ENCODE measurements at places on chromosomes 2 and 18. TPM values are rescaled to one million over a fixed set of nuclear protein-coding genes. Genes with fewer than 3 reads are reported as not detected.
A peak's percentile ranks its signal among the peaks of the same experiment; 100 is the strongest.

DNA sequence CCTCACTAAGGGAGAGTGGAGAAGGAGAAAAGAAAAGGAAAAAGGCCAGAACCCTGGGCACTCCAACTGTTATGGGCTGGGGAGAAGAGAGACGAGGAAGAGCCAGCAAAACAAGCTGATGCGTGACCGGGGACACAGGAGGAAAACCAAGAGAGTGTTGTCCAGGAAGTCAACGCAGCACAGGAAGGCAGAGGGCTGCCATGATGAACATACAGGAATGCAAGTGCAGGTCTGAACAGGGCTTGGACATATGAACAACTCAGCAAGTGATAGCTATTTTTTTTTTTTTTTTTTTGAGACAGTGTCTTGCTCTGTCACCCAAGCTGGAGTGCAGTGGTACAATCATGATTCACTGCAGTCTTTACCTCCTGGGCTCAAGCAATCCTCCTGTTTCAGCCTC, 28.4 kb downstream of the SIX3 start:
- H3K27ac ChIP-seq: no peak overlapping the region
- no peak overlapping the region for H3K4me3 ChIP-seq
- H3K36me3 ChIP-seq: no peaks in the 10 kb centered on the region

DNA sequence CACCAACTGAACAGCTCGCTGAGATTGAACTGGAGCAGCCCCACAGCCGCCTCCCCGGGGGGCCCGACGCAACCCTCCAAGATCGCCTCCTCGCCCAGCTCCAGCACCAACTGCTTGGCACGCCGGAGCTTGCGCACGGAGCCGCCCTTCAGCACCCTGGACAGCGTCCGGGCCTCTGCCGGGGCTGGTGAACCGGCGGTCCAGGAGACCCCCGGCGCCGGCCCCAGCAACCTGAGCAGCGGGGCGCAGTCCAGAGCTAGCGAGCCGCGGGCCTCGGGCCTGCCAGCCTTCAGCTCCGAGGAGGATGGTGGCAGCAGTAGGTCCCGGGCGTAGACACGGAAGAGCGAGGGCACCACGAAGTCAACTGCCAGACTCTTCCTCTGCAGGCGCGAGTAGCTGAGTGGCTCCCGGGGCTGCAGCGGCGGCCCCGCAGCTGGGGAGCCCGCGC, 1.2 kb downstream of the ALK start:
- peaks cover 54% of the 10 kb centered on the region for H3K27me3 ChIP-seq
- H3K4me3 ChIP-seq: no peak overlapping the region
- H3K36me3 ChIP-seq: no peaks in the 10 kb centered on the region
- H3K27ac ChIP-seq: no peak overlapping the region

- no peaks in the 10 kb centered on the region for H3K36me3 ChIP-seq
- peak; percentile 21 for DNase-seq
- no peaks in the 10 kb centered on the region for H3K27me3 ChIP-seq
- H3K4me3 ChIP-seq: no peak overlapping the region
- no peak overlapping the region for H3K27ac ChIP-seq
Measured at GRCh38 chr2:64675860-64676259, 22.1 kb upstream of the SERTAD2 start.

PLCD4 gene
- total RNA-seq: 60.9 TPM

CGREF1 gene
- 1.2 TPM for total RNA-seq

B4GALT6 gene
- total RNA-seq: 1.9 TPM

CROCC2 gene
- not detected for total RNA-seq

DNA sequence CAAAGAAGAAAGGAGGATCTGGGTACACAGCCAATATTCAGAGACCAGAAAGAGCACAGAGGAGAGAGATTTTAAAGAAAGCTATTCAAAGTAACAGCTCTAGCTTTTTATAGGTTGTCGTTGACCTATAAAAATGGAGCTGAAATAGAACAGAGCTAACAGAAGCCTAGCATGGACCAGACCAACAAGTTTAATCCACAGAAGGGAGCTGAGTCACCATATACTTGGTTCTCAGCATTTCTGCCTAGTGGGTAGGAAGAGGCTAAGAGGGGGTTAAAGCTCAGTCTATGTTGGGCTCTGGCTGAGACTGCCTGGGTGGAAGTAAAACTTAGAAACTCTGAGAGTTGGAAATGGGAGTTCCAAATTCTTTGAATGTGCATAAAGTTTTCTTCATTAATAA, 678.0 kb upstream of the CDH2 start:
- no peak overlapping the region for H3K27ac ChIP-seq
- no peak overlapping the region for H3K4me3 ChIP-seq
- H3K36me3 ChIP-seq: no peaks in the 10 kb centered on the region
- H3K27me3 ChIP-seq: no peaks in the 10 kb centered on the region

STARD6 gene
- total RNA-seq: not detected

- peaks cover 7% of the 10 kb centered on the region for H3K4me1 ChIP-seq
- no peak overlapping the region for H3K27ac ChIP-seq
- H3K27me3 ChIP-seq: no peaks in the 10 kb centered on the region
- no peak for DNase-seq
- H3K4me3 ChIP-seq: no peak overlapping the region
Measured at GRCh38 chr2:126642031-126642430, 13.9 kb upstream of the GYPC start.

GRCh38 chr2:234733093-234733489, 218.7 kb upstream of the SH3BP4 start:
- H3K4me1 ChIP-seq: no peaks in the 10 kb centered on the region
- DNase-seq: no peak
- H3K27me3 ChIP-seq: no peaks in the 10 kb centered on the region
- no peak overlapping the region for H3K4me3 ChIP-seq
- no peaks in the 10 kb centered on the region for H3K36me3 ChIP-seq

ETAA1 gene
- total RNA-seq: 7.8 TPM

SIGLEC15 gene
- total RNA-seq: not detected

DSG2 gene
- total RNA-seq: 1.7 TPM

DNA sequence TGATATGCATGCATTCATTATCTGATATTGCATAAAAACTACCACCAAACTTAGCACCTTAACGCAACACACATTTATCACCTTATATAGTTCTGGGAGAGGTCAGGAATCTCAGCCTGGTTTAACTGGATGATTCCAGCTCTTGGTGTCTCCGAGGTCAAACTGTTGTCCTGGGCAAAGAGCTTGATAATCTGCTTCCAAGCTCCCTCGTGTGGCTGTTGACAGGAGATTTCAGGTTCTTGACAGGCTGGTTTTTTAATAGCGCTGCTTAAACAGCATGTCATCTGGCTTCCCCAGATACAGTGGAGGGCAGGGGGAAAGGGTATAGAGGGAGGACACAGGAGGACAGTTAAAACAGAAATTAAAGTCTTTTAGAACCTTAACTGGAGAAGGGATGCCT, 785.0 kb downstream of the CNTNAP5 start:
- H3K27me3 ChIP-seq: no peaks in the 10 kb centered on the region
- DNase-seq: no peak
- no peaks in the 10 kb centered on the region for H3K4me1 ChIP-seq
- no peaks in the 10 kb centered on the region for H3K36me3 ChIP-seq

GRCh38 chr2:22798386-22798785, 586.6 kb upstream of the KLHL29 start:
- H3K36me3 ChIP-seq: no peaks in the 10 kb centered on the region
- no peaks in the 10 kb centered on the region for H3K27me3 ChIP-seq
- H3K27ac ChIP-seq: no peak overlapping the region
- no peaks in the 10 kb centered on the region for H3K4me1 ChIP-seq

DNA sequence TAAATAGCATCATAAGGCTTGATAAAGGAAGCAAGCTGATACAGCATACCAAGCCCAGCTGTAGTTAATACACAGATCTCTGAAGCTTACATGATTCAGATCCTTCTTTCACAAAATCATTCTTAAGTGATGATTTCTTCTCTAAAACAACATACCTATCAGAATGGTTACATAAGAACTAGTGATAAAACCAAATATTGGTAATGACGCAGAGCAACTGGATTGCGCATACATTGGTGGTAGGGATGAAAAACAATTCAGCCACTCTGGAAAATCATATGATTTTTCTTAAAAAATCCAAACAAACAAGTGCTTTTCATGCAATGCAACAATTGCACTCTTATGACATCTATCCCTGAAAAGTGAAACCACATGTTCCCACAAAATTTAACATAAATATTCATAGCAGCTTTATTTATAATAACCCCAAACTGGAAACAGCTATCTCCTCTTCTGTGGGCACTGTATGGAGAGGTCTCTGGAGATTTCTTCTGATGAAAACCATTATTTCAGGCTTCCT, 153.6 kb upstream of the DSEL start:
- no peak overlapping the region for H3K4me3 ChIP-seq
- no peak overlapping the region for H3K27ac ChIP-seq
- H3K27me3 ChIP-seq: no peaks in the 10 kb centered on the region
- DNase-seq: no peak
- no peaks in the 10 kb centered on the region for H3K4me1 ChIP-seq

RBKS gene
- 4.0 TPM for total RNA-seq

DNA sequence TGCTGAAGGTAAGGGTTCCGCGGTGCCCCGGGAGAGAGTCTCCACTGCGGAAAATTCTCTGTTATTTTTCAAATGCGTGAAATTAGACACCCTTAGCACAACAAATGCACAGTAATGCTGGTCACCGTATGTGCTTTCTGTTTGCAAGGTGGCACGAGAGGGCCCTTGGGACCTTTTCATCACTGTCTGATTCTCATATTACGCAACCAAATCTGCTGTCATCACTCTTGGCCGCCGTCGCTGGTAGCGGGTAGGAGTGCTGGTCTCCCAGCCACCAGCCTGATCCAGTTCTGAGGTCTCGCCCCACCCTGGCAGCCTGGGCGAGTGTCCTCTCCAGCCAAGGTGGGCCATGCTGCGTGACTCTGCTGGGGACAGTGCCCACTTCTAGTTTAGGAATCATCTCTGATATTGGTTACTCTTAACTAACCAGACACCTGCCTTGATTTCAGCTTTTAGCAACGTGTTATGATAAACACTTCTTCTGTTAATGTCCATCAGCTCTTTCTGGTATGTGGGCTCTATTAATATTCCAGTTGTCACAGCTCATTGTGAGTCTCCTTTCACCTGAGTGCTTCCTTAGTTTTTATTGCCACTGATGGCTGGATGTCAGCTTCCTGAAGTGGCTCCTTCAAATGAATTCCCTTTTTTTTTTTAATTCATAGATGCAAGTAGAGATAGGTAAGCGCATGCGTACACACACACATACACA, 199.4 kb downstream of the GBX2 start:
- H3K27ac ChIP-seq: no peak overlapping the region
- peak; percentile 24 for DNase-seq
- no peaks in the 10 kb centered on the region for H3K36me3 ChIP-seq
- H3K4me1 ChIP-seq: no peaks in the 10 kb centered on the region

FN1 gene
- total RNA-seq: 77.4 TPM

- no peak for DNase-seq
- no peaks in the 10 kb centered on the region for H3K27me3 ChIP-seq
- no peaks in the 10 kb centered on the region for H3K36me3 ChIP-seq
- peak overlapping the region; percentile 14 for H3K4me3 ChIP-seq
Measured at GRCh38 chr2:96916156-96916630, 46.3 kb upstream of the SEMA4C start.

DNA sequence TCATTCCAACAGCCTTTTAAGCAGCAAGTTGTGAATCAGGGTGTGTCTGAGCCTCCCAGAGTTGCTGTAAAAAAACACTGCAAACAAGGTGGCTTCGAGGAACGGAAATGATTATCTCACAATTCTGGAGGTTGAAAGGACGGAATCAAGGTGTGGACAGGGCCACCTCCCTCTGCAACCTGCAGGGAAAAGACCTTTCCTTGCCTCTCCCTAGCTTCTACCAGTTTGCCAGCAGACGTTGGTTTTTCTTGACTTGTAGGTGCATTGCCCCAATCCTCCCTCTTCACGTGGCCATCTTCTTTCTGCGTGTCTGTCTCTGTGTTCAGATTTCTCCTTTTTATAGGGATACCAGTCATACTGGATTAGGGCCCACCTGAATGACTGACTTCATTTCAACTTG, 24.8 kb upstream of the TMEM131 start:
- no peak for DNase-seq
- no peak overlapping the region for H3K4me3 ChIP-seq
- no peak overlapping the region for H3K27ac ChIP-seq
- peaks cover under 1% of the 10 kb centered on the region for H3K4me1 ChIP-seq

DNA sequence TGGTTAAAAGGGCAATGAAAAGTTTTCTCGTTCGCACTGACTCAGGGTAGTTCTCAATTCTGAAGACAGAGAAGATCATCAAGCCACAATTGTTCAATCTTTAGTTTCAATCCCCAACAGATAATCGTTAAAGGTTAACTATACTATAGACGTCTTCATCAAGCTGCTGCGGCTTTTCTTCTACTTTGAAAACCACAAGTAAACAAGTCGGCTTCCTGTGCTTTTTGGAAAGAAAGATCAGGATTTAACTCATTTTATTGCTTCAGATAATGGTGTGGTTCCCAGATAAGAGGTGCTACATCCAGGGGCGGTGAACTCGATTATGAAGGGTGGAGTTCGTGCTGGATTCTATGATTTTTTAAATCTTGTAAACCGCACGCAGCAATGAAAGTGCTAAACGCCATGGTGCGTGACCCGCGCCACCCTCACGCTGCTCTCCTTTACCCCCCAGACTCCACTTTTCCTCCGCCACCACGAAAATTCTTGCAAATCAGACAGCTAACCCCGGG, 545 bp upstream of the CDCA7 start:
- no peak for DNase-seq
- H3K4me1 ChIP-seq: peaks cover 8% of the 10 kb centered on the region
- no peaks in the 10 kb centered on the region for H3K27me3 ChIP-seq
